ENCODE measurements at places on chromosomes 12 and 14.

GRCh38 chr14:103656031-103656755, 27.2 kb downstream of the KLC1 start:
- DNase-seq: no peak

DNA sequence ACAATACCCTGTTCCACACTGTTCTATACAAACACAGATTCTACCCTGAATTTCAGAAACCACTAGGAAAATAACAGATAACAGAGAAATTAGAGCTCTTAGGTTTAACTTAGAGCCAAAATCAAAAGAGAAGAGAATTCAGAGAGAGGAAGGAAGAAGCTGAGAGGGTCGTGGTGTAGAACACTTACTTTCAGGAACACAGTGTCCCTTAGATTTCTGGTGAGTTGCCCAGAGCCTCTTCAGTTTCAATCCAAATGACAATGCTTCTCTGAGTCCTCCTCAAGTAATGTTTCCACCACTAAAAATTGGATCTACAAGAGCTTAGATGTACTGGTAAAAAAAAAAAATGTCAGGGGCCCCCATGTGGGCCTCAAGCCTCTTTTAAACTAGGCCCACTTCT, 2.6 kb downstream of the YAF2 start:
- no peak for DNase-seq

DNA sequence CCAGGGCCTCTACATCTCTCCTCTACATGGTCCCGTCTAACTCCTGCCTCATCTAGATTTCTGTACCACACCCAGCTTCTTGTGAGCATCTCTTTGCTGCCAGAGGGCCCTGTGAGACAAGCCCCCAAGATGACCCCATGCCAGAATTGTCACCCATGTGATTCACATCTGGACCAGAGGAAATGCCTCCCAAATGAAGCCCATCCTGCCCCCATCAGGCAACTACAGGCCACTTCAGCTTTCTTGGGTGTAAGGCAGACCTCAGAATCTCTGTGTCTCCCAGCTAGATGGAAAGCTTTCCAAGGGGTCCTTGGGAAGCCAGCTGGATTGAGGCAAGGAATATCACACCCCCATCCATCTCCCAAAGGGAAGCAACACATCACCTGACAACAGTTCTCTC, 9.3 kb upstream of the OAS3 start:
- no peak for DNase-seq

DNA sequence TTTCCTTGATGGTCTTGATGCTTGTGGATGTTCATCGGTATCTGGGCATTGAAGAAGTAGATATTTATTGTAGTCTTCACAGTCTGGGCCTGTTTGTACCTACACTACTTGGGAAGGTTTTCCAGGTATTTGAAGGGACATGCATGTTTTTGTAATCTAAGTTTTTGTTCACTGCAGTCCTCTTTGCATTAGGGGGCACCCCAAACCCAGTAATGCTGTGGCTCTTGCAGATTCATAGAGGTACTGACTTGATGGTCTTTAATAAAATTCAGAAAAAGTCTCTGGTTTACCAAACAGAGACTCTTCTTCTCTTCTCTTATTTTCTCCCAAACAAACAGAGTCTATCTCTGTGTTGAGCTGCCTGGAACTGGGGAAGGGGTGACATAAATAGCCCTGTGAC, 150.9 kb upstream of the SLC16A7 start:
- peak; percentile 0 for DNase-seq

DNA sequence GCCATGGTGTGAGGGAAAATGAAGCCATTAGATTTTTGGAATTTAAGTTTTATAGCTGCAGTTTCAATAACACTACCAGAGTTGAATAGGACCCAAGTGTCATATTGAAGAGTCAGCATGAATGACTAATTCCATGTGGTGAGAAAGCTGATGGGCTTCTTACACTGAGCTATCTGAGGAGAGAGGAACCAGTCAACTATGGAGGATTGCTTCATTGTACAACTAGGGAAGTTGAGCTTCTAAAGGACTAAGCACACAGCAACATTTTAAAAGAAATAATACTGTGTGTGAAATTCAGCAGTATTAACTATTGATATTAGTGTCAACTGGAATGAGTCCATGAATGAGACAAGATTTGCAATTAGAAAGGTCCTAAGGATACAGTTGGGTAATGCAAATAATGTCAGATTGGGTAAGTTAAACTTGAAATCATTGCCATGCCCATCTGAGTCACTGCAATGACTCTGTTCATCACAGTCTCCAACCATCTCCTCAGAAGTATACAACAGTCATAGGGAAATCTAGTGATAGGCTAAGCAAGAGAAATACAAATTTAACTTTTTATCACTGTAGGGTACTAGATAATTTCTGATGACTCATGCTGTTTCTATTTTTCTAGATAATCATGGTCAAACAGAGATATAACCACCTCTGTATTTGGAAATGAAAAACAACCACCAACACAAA, 394.2 kb downstream of the FSCB start:
- no peak for DNase-seq

GRCh38 chr14:76887191-76887590, 61.0 kb downstream of the LRRC74A start:
- DNase-seq: no peak

GRCh38 chr14:102982852-102983470, 60.5 kb downstream of the AMN start:
- no peak for DNase-seq

GRCh38 chr12:88052686-88053085, 23.5 kb upstream of the C12orf50 start:
- DNase-seq: no peak

DNA sequence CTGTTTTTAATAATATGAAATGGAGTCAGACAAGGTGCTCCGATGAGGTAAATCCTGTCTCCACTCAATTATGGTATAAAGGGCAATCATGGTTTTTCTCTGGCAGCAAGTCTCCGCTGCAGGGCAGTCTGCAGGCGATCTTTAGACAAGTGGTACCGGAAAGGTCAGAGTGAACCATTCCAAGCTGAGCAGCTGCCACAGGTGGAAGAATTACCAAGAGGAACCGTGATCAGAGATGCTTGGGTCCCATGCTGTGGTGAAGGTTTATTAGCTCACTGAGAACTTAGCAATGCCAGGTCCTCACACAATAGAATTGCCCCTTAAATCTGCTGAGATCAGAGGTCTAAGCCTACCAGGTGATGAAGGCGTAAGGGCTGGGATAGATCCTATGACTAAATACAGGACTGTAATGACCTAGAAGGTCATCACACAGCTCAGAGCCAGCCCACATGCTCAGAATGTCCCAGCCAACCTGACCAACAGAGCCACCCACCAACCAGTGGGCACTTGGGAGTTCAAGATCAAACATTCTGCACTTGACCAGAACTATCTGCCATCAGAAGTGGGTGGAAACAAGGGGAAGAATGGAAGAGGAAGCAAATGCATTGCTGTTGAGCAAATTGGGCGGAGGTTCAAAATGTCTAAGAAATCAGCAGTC, 175.2 kb upstream of the BCL2L14 start:
- DNase-seq: no peak

GRCh38 chr12:80766897-80767296, 50.2 kb downstream of the MYF5 start:
- DNase-seq: no peak

DNA sequence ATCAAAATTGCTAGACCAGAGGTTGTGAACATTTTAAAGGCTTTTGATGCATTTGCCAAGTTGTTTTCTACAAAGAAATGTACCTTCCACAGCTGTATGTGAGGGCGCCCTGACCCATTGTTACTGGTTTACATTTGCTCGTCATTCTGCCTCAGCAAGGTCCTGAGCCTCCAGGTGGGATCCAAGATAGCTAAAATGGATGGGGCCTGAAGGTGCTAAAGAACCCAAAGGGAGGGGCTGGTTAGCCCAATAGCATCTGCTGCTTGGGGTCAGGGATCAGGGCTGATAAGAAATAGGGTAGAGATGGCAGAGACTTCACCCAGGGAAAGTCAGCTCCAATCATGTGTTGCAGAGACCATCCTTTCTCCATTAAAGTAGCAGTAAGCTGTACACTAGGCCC, 43.1 kb downstream of the GALNT16 start:
- DNase-seq: no peak

- DNase-seq: no peak
Observed at GRCh38 chr12:52926596-52927234, 21.8 kb upstream of the KRT8 start.

GRCh38 chr12:65868133-65868705, 43.9 kb downstream of the HMGA2 start:
- no peak for DNase-seq

GRCh38 chr14:89365061-89365801, 51.8 kb downstream of the FOXN3 start:
- peak; percentile 42 for DNase-seq

GRCh38 chr14:93957751-93958566, 18.4 kb downstream of the ASB2 start:
- no peak for DNase-seq

DNA sequence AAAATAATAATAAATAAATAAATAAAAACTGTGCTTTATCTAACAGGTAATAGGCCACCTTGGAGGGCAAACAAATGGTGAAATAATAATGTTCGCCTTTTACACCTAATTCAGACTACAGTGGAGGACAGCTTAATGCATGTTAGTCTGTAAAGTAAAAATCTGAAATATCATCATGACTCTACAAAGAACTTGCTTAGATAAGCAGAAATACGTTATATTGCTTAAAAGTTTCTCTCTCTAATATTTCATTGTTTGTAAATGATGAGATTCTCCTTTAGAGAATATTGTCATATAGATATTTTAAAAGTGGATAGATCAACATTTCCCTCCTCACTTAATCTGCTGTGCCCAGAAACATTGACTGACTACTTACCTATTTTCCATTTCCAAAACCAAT, 98.7 kb upstream of the PDZRN4 start:
- DNase-seq: no peak

- DNase-seq: no peak
Observed at GRCh38 chr14:53167602-53168328, 14.6 kb upstream of the DDHD1 start.

Measured in stimulated activated CD4-positive, alpha-beta T cell treated with anti-CD3 and anti-CD28 coated beads, Interleukin-15, amount 100 ng/mL, for 48 hours (primary cell).